ENCODE measurements at places on chromosomes 5 and 9.

DNA sequence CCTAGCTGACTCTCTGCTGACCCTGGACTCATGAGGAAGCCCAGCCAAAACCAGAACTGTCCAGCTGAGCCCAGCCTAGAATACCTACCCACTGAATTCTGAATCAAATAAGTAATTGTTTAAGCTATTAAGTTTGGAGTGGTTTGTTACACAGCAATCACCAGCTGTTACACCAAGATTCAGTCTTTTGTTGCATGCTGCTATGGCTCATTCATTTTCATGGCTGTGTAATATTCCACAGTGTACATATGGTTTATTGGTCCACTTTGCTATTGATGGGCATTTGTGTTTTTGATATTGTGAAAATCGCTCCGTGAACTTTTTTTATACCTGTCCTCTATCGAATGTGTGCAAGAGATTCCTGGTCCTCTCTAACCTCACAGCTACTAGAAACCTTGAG is 156.4 kb downstream of the FGF18 start:
- DNase-seq = no peak

DNA sequence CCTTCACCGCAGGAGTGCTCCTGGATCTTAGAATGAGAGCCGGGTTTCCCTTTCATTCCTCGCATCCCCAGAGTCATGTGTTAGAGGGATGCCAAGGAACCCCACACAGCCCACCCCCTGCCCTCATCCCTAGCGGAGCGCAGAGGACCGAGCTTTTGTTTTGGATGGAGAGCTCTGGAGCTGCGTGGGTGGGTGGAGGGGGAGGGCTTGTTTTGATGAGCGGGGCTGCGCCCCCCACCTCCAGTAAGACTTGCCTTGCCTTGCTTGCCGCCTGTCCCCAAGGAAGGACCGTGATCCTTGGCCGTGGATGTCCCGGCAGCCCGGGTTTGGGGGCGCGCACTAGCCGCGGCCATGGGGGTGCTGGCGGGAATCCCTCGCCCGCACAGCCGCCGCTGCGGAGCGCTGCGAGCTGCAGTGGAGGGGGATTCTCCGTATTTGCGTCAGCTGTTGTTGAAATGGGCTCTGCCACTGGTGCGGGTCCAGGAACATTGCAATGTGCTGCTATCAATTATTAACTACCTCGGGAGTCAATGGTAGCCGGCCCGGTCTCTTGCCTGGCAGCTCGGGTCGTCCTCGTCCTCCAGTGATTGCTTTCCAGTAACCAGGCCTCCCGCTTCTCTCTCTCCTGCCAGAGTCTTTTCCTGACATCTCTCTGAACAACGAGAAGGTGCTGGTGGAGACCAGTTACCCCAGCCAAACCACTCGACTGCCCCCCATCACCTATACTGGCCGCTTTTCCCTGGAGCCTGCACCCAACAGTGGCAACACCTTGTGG is 1.0 kb downstream of the EGR1 start:
- no peak for DNase-seq

DNA sequence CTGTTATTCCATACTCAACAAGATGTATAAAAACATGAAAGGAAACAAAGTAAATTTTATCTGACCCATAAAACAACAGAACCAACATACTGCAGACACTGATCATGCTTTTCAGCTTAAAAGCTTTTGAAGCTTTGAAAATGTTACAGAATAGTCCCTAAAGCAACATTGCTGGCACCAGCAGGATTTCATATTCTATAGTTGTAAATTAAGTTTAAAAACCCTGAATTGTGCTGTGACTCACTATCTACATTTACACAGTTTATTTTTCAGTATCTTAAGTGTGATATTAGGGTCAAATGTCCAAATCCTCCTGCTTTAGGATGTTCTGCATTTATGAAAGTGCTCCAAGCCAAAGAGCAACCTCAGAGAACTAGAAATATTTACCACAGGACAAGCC is 59.9 kb downstream of the ZFR start:
- no peak for DNase-seq

- DNase-seq = no peak
These were observed 56.8 kb upstream of the OLFM1 start for GRCh38 chr9:135030566-135031226.

- no peak for DNase-seq
These were observed 255.0 kb downstream of the EFNA5 start for GRCh38 chr5:107415762-107416161.

DNA sequence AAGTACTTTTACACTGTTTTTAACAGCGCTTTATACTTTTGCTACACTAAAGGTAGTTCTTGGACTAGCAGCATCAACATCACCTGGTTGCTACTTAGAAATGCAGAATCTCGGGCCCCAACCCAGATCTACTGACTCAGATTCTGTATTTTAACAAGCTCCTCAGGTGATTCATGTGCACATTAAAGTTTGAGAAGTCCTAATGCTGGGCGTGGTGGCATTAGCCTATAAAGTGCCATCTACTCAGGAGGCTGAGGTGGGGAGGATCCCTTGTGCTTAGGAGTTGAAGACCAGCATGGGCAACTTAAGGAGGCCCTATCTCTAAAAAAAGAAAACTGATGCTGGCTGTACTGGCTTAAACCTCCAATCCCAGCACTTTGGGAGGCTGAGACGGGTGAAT is 26.7 kb downstream of the TMEM252 start:
- no peak for DNase-seq

- no peak for DNase-seq
These were observed 201.3 kb downstream of the HSD17B3 start for GRCh38 chr9:96100385-96101300.

DNA sequence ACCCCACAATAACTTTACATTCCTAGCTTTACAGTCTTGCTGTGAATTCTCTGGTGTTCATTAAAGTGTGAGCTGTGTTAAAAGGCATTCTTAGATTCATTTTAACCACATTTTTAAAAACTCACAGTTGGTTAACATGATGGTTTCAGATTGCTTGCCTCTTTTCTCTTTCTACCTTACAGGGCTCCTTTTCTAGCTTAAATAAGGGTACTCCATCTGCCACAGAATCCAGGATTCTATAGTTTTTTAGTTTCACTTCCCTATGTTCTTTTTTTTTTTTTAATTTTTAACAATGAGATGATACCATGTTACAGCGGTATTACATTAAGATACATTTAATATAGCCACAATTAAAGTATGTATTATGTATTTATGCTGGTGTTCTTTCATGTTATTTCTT is 3.9 kb upstream of the FBXO4 start:
- DNase-seq = no peak

DNA sequence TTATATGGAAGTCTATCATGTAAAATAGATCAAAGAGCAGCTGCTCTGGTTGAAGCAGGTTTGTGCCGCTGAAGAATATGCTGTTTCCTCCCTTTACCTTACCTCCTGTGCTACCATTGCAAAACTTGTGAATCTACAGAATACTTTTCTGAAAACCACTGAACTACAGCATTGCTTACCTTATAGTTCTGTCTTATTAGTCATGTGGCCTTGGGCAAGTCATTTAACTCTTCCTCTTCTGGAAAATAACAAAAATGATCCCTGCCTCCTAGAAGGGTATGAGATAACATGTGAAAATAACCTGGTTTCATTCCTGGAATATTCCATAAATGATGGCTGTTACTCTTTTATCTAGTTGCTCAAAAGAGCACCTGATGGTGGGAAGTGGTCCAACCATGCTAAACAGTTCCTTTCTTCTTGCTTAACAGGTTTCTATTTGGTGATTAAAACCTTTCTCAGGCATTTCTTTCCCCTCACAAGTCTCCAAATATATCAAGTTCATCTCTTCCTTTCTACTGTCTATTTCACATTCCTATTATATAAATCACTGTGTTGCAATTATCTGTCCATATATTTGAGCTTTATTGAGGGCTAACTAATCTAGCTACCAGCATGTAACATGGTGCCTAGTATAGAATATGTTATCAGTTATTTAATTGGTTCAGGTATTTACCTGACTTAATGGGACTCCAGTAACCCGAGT is 15.0 kb downstream of the TRIM32 start:
- DNase-seq = no peak

DNA sequence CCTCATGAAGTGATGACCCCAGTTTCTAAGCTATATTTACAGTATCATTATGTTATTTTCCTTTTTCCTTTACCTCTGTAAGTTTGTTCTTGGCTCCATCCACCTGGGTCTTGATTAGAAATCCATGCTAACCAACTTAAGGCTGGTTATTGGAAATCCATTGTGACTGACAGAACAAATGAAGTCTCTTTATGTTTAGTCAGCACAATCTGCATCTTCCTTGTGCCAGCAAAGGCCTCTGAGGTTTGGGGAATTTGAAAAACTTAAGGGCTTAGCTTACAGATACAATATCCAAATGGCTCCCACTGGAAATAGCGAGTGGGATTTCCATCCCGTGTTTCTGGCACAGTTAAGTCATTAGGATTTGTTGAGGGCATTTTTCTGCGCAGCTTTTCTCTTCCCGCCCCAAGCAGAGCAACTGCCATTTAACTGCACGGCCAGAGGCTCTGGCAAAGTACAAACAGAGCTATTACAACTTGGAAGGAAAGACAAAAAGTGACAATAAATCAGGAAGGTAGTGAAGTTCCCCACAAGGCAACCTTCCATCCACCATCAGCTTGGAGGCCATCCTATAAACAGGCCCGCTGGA is 64.2 kb downstream of the DCP2 start:
- DNase-seq = no peak

DNA sequence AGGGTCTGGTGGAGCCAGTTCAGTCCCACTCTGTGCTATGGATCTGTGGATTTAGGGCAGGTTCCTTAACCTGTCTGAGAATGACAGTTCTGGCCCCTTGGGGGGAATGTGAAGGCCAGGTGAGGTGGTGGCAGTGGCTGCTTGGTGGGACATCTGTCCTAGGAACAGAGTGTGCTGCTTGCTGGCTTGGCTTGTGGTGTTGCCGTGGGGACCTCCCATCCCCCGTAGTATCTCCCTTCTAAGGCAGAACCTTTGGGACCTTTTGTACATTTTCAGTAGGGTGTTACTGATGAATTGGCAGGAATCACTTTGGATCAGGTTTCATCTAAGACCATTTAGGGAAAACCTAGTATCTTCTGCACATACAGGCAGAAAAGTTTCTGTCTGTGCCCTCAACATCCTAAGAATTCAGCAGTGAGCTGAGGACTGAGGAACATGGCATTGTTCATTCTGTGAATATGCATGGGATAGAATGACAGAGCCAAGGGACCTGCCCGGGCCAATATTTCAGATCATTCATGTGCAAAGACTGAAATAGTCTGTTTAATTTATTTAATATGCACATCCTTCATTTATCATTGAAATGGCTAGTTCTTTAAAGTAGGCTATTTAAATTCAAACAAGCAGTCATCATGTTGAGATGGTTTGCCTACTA is 64.6 kb downstream of the WNK2 start:
- DNase-seq = no peak

DNA sequence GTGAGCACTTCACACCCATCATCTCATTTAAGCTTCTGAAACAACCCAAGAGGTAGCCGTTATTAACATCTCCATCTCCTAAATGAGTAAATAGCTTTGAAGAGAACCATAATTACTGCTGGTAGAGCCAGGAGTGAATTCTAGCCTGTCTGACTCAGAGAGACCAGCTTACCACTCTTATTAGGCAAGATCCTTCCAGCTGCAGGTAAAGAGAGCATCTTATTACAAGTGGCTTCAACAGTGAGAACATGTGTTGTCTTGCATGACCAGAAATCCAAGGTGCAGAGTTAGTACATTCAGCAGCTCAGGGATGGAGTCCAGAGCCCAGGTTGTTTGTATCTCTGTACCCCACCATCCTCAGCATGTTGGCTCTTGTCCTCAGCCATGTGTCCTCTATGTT is 10.9 kb upstream of the AFAP1L1 start:
- DNase-seq = no peak

DNA sequence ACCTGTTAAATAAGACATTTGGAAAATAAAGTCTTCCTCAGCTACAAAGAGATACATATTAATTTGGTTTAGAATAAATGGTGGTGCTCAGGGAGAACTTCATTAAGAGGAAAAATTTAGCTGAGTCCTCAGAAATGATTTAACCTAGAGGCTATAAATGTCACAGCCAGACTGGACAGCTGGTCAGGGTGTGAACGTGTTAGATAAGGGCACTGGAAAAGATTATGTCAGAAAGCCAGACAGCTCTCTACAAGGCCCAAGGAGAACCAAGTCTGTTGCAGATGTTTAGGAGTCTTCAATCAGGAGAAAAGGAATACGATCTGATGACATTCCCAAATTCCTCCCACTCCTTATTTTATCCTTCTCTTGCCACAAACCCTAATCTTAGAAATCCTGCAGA is 265.2 kb downstream of the MAT2B start:
- DNase-seq = no peak

DNA sequence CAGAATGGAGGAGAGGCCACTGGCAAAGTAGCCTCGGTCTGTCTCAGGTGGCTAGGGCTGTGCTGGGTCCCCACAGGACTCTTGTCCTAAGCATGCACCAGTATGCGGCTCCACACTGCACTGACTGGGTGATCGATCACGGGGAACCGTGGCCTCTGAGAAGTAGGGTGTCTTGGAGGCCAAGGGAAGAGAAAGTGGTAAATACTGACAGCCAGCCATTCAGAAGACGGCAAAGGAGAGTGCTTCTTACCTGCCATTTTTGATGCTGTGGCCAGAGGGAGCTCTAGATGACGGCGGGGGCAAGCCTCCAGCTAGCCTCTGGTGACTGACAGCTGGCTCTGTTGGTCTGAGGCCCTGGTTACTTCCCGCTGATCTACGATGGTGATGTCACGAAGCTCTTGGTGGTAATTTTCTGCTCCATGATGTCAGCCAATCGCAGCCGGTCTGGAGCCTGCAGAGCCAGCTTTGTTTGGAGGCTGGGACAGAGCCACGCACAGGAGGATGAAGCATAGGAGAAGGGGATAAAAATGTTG is 40.4 kb upstream of the GADD45G start:
- DNase-seq = no peak

GRCh38 chr5:10600626-10601245 is 36.9 kb downstream of the ANKRD33B start:
- DNase-seq = no peak

DNA sequence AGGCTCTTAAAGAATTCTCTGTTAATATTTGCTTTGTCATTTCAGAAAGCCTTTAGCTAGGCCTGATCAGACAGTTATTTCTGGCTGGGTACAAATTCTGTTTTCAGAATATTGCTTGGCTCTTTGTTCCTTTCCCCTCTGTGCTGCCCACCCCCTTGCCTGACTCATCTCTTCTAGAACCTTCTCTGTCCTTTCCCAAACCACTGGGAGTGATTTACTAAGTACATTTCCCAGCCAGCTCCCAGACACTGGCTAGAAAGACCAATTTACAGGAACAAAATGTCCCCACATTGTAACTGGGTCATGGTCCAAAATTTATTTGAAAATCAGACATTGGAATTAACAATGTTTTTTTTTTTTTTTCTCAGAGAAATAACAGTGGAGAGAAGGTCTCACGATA is 133.1 kb upstream of the MAP1B start:
- DNase-seq = no peak

DNA sequence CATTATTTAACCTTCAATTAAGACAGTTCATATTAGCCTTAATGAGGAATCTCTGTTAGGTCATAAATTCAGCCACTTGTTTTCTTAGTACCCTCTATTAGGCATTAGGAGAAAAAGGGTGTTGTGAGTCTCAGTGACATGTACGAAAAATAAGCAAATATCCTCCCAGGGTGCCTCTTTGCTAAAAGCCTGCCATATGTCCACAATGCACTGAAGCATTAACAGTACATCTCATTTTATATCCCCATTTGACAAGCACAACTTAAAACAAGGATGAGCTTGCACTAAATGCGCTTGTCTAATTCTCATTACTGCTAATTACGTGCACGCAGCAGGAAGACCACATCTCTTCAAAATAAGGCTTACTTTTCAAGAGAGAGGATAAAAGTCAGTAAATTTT is 48.4 kb upstream of the SRFBP1 start:
- DNase-seq = no peak

Data from right renal pelvis (tissue), 4 donors.